Glutamatergic neuron (in vitro differentiated cells): ENCODE measurements at places on chromosomes 5 and 9. TPM values are rescaled to one million over a fixed set of nuclear protein-coding genes. Genes with fewer than 3 reads are reported as not detected.

DNA sequence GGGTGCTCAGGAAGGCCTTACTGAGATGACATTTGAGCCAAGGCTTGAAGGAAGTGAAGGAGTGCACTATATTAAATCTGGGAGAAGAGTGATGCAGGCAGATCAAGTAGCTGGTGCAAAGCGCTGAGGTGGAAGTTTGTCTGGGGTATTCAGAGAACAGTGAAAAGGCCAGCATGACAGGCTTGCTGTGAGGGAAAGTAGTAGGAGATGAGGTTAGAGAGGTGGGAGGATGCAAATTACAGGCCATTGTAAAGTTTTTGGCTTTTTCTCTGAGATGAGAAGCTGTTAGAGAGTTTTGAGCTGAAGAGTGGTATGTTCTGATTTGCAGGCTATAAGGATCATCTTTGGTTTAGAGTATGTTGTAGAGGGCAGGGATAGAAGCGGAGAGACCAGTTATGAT is 80.8 kb upstream of the GRHPR start:
- H3K27me3 ChIP-seq, result peaks cover 2% of the 10 kb centered on the region
- no peak overlapping the region for H3K4me3 ChIP-seq
- no peaks in the 10 kb centered on the region for H3K36me3 ChIP-seq
- peaks cover 13% of the 10 kb centered on the region for H3K4me1 ChIP-seq

The AK1 gene
- 121 TPM for total RNA-seq

- no peaks in the 10 kb centered on the region for H3K27me3 ChIP-seq
- no peak for DNase-seq
- no peak overlapping the region for H3K4me3 ChIP-seq
- peaks cover 34% of the 10 kb centered on the region for H3K36me3 ChIP-seq
- H3K4me1 ChIP-seq, result no peaks in the 10 kb centered on the region
Observed at GRCh38 chr5:159385536-159385935, 55.2 kb upstream of the IL12B start.

The CD72 gene
- 4.9 TPM for total RNA-seq

DNA sequence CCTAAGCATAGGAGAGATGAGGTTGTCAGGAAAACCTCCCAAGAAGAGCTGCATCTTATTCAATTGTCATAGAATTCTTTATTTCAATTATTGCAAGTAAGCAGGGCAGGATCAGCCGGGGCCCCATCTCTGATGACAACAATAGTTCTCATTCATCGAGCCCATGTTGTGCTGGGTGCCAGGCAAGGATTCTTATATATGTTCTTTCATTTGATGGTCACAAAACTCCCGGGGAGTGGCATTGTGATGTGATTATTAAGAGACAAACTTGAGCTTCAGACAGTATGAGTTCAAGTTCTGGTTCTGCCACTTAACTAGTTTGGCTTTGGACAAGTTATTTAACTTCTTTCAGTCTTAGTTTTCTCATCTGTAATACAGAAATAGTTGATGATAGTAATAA is 8.5 kb downstream of the FUBP3 start:
- DNase-seq, result no peak
- no peaks in the 10 kb centered on the region for H3K36me3 ChIP-seq
- H3K27me3 ChIP-seq, result no peaks in the 10 kb centered on the region
- H3K27ac ChIP-seq, result no peak overlapping the region
- no peaks in the 10 kb centered on the region for H3K4me1 ChIP-seq

- DNase-seq, result no peak
- H3K4me1 ChIP-seq, result no peaks in the 10 kb centered on the region
- no peak overlapping the region for H3K4me3 ChIP-seq
- no peaks in the 10 kb centered on the region for H3K27me3 ChIP-seq
Observed at GRCh38 chr5:135289651-135290050, 109.4 kb downstream of the MACROH2A1 start.

The ZFP2 gene
- 2.2 TPM for total RNA-seq

The MEGF10 gene
- total RNA-seq, result 0.69 TPM
